ENCODE measurements at places on chromosomes 1 and 21.

DNA sequence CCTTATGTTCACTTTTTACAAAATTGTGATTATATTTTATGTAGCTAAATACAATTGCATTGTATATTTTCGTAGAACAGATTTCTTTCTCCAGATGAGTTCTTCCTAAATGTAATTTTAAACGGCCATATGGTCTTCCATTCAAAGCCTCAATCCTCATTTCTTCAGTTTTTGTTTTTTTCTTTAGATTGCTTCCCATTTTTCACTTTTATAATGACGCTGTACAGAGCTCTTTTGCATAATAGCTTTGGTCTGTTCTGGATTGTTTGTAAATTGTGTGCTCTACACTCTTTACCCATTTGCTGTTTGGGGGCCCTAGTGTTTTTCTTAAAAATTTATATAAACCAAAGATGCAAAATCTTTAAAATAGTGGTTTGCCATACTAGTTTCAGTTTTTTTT lies 27.8 kb downstream of the AVPR1B start:
- no peak for DNase-seq

DNA sequence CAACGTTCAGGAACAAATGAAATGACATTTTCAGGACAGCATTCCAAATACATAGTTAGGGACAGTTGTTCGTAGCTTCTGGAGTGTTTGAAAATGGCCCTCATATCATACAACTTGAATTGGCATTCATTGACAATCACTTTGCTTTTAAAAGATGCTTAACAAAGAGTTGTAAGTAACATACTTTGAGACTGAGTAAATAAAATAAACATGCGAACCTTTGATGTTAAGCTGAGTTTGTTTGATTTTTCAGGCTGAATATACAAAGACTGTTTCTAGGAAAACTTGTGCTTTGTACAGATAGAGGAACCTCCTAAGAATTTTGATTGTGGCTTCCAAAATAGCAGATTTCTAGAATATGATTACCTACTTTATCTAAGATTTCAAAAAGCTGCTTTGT lies 45.3 kb downstream of the ITSN1 start:
- DNase-seq = no peak

DNA sequence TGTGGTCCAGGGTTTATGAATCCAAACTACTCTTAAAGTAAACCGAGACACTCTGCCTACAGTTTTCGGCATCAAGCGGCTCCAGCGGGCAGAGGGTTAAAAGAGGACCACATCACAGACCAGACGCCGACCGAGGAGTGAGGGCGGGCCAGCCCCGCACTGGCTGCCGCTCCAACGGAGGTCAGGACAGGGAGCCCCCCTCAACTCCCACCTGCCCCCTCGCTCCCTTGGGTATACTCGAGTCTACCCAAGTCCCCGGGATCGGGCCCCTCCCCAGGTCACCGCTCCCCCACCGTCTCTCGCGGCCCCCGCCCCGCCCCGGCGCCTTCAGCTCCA lies 312 bp downstream of the ARNT start:
- no peak for DNase-seq

DNA sequence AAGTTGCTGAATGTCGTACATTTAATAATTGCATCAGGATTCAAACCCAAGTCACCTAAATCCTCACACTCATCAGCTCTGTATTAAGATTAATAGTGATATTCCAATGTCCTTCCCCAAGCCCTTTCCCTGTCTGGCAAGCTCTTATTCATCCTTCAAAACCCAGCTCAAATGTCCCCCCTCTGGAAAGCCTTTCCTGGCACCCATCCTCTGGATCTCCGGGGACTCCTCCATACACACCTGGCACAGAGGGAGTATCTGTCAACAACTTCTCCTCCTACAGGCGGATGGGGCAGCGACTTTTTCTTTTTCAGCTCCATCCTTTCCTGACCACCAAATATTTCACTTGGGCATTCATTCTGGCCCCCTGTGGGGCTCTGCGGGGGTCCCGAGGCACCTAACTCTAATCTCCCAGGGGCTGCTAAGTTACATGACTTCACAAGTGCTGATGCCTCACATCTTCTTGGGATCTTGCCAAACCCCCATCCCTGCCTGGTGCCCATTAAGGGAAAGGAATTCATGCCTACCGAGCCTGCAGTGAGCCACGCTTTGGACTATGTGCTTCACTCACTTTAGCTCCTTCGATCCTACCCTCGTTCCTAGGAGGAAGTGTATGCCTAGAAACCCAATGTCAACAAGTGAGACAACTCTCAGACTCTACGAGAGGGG lies 15.2 kb downstream of the TINAGL1 start:
- no peak for DNase-seq

- DNase-seq = no peak
Measured at GRCh38 chr21:32748529-32748928, 20.7 kb upstream of the SYNJ1 start.

DNA sequence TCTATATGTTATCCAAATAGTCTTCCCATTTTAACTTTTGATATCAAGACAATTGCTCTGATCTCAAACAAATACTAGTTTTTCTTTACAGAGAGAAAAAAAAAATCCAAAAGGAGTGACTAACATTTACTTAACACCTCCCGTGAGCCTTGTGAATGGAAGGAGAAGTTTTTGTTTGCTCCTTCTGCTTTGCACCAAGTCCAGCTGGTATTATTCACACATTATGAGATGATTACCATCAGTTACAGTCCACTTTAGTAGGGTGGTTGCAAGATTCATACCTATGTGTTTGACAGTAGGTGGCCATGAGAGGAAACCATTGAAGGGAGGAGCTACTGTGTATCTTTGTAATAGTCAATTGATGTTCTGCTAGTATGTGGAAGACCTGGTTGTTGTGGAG lies 443.4 kb upstream of the ZP4 start:
- no peak for DNase-seq

GRCh38 chr1:67437961-67438360 lies 7.8 kb upstream of the SERBP1 start:
- DNase-seq = no peak

GRCh38 chr1:164564378-164564777 lies 5.4 kb downstream of the PBX1 start:
- DNase-seq = no peak

DNA sequence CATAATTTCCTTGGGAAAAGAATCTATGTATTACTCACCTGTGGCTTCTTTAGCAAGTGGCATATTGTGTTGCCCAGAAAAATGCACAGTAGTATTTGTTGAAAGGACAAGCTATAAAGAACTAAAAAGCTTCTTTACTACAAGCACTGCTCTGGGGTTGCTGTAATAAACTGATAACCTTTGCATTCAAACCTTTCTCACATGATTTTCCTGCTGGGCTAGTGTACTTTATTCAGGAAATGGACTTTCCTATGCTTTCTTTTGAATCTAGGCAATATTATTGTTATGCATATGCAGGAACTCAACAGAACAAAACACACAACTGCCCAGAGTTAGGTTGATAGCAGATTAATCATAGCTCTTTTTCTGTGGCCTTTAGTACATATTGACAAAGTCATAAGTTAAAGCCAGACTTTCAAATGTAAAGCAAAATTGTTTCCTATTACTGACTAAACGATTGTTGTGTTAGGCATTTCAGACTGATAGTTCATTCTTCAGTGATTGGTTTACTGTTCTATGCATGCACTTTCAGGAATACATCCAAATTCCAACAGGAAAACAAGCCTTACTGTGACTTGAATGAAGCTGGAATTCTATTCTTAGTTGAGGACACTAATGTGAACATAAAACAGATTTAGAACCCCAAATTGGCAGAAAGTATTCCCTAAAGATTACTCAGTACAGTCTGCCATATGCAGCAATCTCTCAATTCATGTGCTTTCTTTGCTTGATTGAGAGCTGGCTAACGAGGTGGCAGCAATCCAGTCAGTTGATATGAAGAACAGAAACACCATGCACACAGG lies 564.3 kb upstream of the NEGR1 start:
- DNase-seq = no peak

GRCh38 chr1:226486161-226486560 lies 62.4 kb upstream of the STUM start:
- no peak for DNase-seq

DNA sequence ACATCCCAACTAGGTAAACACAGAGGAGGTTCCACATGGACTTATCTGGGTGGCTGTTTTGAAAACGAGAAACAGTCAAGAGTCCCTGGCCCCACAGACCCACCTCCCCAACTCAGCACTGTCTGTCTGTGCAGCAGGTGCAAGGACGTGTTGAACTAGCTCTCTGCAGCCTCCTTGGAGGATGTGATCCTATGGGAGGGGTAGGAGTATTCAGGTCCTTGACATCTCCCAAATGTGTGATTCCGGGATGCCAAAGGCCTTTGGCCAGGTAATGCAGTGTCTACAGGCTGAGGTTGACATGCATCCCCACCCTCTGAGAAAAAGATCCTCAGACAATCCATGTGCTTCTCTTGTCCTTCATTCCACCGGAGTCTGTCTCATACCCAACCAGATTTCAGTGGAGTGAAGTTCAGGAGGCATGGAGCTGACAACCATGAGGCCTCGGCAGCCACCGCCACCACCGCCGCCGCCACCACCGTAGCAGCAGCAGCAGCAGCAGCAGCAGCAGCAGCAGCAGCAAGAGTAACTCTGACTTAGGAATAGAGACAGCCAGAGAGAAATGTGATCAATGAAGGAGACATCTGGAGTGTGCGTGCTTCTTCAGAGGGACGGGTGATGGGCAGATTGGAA lies 151.6 kb upstream of the CAMK1G start:
- DNase-seq = no peak

DNA sequence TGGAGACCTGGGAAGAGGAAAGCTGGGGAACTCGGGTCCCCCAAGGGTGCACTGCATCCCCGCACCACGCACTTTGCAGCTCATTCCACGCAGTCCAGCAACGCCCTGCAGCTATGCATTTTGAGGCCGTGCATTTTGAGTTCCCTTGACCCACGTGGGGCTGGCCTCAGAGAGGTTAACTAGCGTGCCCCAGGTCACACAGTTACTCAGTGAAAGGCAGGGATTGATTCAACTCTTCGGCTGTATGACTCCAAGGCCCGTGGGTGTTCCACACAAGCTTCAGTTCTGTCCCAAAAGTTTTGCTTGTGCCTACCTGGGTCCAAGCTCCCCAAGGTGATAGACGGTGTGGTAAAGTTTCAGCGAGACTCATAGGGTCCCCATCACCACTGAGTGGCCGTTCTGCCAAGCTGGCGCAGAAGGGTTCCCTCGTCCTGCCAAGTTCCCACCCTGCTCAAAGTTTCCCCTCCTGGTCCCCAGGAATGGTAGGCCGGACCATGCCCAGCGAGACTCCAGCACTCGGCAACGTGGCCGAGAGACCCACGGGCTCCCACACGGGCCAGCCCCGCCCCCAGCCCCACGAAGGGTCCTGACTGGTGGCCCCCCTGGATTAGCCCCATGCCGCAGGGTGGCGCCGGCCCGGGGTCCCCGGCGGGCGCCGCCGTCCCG lies 611 bp downstream of the HSPG2 start:
- no peak for DNase-seq

DNA sequence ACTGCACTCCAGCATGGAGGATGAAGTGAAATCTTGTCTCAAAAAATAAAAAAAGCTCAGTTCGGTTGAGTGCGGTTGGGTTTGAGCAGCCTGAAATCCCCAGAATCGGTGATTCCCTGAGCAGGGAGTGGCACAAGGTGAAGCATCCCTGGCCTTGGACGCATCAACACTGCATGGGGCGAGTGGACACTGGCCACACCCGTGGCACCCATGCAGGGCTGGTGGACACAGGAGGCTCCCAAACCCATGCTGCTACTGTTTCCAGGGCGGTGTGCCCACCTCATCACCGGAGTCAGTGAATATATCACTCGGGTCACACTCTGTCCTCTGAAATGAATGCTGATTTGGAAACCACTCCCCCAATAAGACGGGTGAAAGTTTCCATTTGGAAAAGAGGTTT lies 53.4 kb upstream of the ACTRT2 start:
- DNase-seq = no peak

- DNase-seq = no peak
Measured at GRCh38 chr21:27715131-27715530, 748.2 kb upstream of the ADAMTS5 start.

GRCh38 chr1:105736349-105736748 lies 1320.1 kb upstream of the PRMT6 start:
- no peak for DNase-seq

DNA sequence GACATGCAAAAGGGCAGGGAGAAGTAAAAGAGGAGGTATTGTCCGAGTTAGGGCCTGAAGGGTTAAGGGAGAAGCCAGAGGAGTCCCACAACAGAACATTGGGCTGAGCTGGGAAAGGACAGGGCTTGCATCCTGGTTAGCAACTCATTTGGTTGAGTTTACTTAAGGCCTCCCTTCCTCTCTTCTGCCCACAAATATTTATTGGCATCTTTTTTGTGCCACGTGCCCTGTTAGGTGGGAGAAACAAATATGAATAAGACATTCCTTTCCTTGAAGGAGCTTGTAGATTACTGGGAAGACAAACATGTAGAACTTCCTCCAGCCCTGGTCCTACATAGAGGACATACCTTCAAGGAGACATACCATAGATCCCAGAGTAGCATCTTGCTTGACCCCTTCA lies 53.0 kb upstream of the PRELP start:
- no peak for DNase-seq

- no peak for DNase-seq
Measured at GRCh38 chr1:237507005-237507404, 383.7 kb downstream of the ZP4 start.

- DNase-seq = no peak
Measured at GRCh38 chr1:18032172-18032859, 75.3 kb upstream of the IGSF21 start.

GRCh38 chr1:31310198-31310597 lies 13.4 kb downstream of the ZCCHC17 start:
- no peak for DNase-seq

- DNase-seq = peak; percentile 75
Measured at GRCh38 chr1:113871597-113872113, at the start of gene PTPN22. TSS of gene PTPN22 (minus strand) at chr1:113871712.

All from stimulated activated naive CD8-positive, alpha-beta T cell treated with anti-CD3 and anti-CD28 coated beads, Interleukin-15, Interleukin-2, amounts not matched to agents 100 U/mL and 50 U/mL, for 24 hours (primary cell).